T-helper 17 cell (primary cell): ENCODE measurements at places on chromosomes 13 and 19.

GRCh38 chr19:48487948-48488347, 18.8 kb downstream of the CYTH2 start:
- DNase-seq, result no peak

DNA sequence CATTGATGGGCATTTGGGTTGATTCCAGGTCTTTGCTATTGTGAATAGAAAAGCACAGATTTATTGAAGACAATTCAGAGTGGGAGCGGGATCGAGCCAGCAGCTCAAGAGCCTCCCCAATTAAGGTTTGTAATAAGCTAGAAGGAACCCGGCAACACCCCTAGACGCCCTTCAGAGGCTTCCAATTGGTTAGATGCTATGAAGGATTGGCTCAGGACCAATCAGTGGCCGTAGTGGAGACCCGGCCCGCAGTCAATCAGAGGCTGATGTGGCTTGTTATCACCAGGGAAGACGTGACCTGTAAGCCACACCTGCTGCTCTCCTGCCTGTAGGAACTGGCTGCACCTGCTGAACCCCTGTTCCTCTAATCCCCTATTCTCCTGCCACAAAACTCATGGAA, 14.6 kb downstream of the SIGLEC11 start:
- DNase-seq, result no peak

DNA sequence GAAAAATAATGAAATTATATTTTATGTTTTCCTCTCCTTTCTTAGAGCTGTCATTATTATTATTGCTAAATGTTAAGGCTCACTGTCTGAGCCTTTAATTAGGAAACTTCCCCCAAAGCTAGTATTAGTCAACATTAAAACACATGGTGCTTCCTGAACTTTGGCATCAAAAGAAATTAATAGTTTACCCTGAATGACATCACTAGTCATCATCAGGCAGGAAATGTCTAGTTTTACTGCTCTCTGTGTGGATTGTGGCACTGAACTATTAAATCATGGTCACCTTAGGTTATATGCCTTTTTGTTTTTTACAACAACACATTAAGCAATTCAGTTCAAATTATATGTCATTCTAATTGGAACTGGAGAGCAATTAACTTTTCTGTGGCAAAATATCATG, 595.5 kb downstream of the SLITRK1 start:
- no peak for DNase-seq

- DNase-seq, result no peak
Observed at GRCh38 chr13:94345374-94346195, 133.9 kb downstream of the DCT start.

GRCh38 chr13:113650731-113651148, 7.3 kb downstream of the ATP4B start:
- DNase-seq, result no peak
